ENCODE measurements at places on chromosomes 1 and 21. TPM values are rescaled to one million over a fixed set of nuclear protein-coding genes. Genes with fewer than 3 reads are reported as not detected.

Gene TSPAN1
- total RNA-seq = 0.18 TPM

Gene GTF2B
- 55.5 TPM for total RNA-seq

Gene DVL1
- total RNA-seq = 27.5 TPM

Gene ROR1
- total RNA-seq = 10.0 TPM

Gene CR1L
- total RNA-seq = not detected

Gene CREB3L4
- 4.4 TPM for total RNA-seq

Gene SELE
- not detected for total RNA-seq

Gene LRRC71
- not detected for total RNA-seq

Gene IL20
- total RNA-seq = not detected
